CD14-positive monocyte (primary cell): ENCODE measurements at places on chromosomes 3 and 15.
A peak's percentile ranks its signal among the peaks of the same experiment; 100 is the strongest.

DNA sequence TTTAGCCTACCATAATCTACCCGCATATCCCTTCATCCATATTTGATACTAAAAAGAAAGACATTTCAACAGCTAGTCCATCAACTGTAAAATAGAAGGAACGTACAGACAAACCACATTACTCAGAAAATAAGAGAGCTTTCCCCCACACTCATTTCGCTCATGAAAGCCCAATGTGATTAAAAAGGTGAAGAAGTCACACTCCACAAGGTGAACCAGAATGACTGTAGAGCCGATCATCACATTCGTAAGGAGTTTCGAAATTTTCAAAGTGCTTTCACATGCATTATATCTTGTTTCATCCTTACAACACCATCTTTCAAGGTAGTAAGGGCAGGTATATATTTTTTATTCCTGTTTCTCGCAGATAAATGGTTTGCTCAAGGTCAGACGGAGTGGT, 225.3 kb downstream of the FOXP1 start:
- no peak for DNase-seq

DNA sequence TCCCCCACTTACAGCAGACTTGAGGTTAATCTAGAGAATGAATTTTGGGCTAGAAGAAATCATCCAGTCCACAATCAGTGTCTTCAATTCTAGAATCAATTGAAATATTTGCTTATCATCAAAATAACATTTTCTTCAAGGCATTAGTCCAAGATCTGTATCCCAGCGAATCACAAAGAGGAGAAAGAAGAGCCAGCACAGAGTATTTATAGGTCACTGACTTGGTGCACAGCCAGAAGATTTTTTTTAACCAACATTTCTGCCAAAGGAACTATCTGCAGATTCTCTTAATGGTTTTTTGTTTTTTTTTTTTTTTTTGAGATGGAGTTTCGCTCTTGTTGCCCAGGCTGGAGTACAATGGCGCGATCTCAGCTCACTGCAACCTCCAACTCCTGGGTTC, 178.2 kb downstream of the TNIK start:
- no peak for DNase-seq

DNA sequence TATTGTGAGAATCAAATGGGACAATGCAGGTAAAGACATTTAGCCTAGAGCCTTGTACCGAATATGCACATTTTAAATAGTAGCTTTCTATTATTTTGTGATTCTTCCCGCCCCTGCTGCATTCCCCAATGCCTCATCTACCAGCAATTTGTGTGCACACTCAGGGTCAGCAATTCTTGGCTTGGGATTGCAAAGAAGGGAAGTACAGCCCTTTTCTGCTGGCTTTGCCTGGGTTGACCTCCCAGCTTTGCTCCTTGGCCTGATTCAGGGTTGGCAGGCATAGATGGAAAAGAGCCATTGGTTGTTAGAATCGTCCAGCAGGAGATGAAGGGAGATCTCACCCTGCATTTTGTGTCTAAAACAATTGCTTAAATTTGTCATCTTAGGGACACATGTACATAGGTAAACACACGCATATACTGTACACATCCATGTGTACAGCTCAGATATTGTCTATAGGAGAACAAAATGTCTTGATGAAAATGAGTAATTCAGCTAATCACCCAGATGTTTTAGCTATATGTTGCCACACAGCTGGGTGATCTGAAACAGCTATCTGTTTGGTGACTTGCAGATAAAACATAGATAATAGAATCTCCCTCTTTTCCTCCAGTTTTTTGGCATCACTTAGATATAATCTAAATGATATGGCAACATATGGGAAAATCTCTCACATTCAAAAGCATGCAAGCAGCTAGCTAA, 340.9 kb upstream of the TBL1XR1 start:
- no peak for DNase-seq

- DNase-seq = no peak
Observed at GRCh38 chr3:66795365-66795764, 202.7 kb upstream of the KBTBD8 start.

GRCh38 chr3:72442759-72443158, 405.5 kb downstream of the SHQ1 start:
- DNase-seq = peak; percentile 24

- no peak for DNase-seq
Observed at GRCh38 chr15:49096090-49096750, 50.0 kb upstream of the SECISBP2L start.

- DNase-seq = no peak
Observed at GRCh38 chr3:109899925-109900324, 562.6 kb upstream of the DPPA4 start.

DNA sequence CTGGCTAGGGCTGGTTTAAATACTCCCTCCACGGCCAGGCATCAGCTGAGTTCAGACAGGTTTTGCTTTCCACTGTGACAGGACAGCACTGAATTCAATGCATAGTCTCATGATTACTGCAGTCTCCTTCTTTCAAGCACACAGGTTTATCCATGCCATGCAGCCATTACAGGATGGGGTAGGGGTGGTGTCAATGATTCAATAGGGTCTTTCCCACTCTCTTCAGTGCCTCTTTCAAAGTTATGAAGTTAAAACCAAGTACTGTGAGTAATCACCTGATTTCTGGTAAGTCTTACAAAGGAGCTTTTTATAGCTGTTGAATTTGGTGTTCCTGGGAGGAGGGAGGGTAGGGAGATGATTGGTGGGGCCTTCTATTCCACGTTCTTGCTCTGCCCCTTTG, 47.2 kb downstream of the TMEM212 start:
- no peak for DNase-seq

DNA sequence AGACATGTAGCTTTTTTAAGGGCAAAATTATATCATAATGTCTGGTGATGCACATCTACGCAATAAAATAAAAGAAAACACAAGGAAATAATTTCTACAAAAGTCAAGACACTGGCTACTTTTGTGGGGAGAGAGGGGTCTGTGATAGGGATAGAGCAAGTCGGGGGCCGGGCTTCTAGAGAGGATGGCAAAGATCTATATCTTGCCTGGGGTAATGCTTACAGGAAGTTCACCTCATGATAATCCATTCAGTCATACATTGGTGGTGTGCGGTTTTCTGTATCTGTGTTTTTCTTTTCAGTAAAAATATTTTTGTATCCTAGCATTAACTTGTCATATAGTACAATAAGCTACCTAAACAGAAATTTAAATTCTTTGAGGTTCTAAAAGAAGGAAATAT, 178.8 kb downstream of the ARRDC4 start:
- no peak for DNase-seq

DNA sequence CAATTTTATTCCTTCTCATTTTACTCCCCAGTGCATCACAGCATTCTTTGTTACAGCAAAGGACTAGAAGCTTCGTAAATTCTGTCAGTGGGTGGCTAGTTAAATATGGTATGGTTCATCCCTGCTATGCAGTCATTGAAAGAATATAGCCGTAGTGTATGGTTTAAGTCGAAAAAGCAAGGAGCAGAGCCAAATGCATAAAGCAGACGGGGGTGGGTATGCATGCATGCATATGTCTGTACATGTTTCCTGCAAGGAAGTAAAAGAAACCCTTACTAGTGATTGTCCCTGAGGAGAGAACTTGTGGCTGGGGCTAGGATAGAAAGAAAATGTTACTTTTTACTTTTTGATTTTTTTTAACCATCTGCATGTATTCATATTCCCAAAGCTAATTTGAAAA, 19.9 kb downstream of the RBP2 start:
- no peak for DNase-seq

GRCh38 chr3:82078246-82078645, 316.8 kb upstream of the GBE1 start:
- no peak for DNase-seq

- DNase-seq = no peak
Observed at GRCh38 chr15:27418726-27419125, 447.7 kb downstream of the GABRG3 start.

DNA sequence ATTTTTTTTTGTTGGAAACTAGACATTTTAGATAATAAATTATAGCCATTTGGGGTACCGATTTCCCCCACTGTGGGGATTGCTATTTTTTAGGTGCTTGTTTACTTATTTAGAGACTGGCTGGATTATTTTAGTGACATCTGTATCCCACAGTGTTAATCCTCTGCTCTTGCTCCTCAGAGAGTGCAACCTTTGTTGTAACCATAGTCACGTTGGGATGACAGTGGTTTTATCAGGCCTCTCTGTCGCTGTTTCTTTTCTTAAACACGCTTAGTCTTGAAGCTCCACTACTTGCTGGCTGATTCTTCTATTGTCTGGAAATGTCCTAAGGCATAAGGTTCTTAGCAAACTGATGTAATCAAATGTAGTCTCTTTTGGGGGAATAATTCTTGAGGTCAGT, 451.6 kb upstream of the SEMA6D start:
- no peak for DNase-seq

GRCh38 chr3:141738891-141739363, 829 bp downstream of the RNF7 start:
- peak; percentile 59 for DNase-seq

GRCh38 chr15:42849836-42850235, 70.7 kb downstream of the TTBK2 start:
- DNase-seq = no peak

- no peak for DNase-seq
Observed at GRCh38 chr3:124121379-124122312, 129.7 kb upstream of the ROPN1 start.

GRCh38 chr15:39156166-39156565, 424.7 kb upstream of the THBS1 start:
- no peak for DNase-seq

DNA sequence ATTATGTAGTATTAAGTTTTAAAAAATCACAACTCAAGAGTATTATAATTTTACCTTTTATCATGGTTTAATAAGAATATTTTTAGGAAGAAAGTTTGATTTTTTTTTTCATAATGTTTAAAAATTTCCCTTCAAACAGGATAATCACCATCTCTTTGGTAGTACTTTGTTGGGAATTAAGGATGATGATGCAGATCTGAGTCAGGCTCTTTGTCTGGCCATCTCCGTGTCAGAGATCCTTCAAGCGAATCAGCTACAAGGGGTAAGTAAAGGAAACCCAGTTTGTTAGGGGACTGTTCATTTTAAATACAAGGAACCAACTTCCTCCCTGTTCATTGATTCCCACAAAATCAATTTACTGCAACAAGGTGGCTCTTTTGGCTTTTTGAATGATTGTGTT, 36.8 kb upstream of the NIT2 start:
- no peak for DNase-seq

DNA sequence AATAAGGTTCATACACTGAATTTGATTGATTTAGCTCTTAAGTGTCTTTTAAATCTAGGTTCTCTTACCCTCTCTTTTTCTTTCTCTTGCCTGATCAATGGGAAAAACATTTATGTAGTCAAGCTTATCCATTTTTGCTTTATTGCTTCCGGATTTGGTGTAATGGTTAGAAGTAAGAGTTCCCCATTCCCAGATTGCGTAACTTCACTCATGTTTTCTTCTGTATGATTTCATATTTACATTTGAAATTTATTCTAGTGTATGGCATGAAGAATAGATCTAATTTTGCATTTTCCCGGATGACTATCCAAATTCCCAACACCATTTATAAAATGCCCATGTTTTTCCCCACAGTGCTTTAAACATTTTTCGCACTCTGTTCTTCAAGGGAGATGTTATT, 27.9 kb upstream of the SV2B start:
- DNase-seq = peak; percentile 20

GRCh38 chr15:51371266-51371665, 29.8 kb downstream of the GLDN start:
- DNase-seq = no peak

GRCh38 chr3:59913645-59914044, 863.8 kb upstream of the CFAP20DC start:
- DNase-seq = no peak

DNA sequence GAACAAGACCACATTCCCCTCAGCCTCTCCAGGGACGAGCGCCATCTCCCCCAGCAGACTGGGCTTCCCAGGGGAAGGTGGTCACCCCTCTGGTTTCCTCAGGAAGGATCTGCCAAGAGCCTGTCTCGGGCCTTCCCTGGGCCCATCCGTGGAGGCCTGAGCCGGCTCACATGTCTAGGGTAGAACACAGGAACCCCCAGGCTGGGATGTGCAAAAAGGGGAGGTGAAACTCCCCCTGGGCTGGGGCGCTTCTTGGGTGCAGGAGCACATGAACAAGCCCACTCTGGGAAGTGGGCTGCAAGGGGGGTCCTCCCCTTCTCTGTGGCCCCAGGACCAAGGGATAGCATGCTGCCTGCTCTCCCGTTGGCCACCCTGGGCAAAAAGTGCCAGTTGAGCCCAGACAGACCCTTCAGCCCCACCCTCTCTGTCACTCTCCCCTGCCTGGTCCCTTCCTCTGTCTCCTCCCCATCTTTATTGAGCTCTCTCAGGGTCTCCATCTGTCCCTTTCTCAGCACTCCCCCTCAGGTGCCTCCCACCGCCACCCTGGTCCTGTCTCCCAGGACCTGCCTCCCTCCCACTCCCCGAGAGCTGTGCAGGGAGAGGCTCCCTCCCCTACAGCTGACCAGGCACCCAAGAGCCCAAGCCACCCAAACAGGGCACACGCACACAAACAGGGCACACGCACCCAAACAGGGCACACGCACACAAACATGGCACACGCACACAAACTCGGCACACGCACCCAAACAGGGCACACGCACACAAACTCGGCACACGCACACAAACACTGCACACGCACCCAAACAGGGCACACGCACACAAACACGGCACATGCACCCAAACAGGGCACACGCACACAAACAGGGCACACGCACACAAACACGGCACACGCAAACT, 864 bp downstream of the SEMA3G start:
- DNase-seq = no peak

GRCh38 chr3:160161921-160162320, 63.3 kb upstream of the C3orf80 start:
- no peak for DNase-seq

DNA sequence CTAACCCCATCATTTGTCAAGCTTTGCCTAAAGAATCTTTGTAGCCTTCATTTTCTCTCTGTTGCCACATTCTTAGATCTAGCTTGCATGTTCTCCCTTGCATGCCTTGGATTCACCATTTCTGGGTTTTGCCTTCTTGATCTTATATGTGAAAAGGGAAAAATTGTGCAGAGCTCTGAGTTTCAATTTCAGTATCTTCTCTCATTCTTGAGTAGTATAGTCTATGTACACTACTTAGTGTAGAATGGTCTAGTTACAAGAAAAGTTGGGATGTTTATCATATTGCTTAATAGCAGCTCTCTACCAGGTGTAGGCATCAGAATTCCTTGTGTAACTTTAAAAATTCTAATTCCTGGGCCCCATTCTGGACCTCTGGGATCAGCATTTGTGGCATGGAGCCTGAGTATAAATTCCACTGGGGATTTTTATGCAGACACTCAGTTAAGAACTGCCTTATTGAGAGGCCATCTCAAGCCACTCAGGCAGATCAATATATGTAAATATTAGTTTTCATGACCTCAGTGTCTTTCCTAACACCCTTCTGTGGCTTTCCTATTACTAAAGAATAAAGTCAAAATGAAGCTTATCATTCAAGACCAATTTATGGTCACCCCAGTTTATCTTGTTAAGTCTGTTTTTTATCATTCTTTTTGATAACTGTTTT, 23.4 kb downstream of the GTF2E1 start:
- DNase-seq = no peak
